ENCODE measurements at places on chromosomes 4 and X. TPM values are rescaled to one million over a fixed set of nuclear protein-coding genes. Genes with fewer than 3 reads are reported as not detected.

- no peak for DNase-seq
Measured at GRCh38 chr4:117691572-117692351, 342.5 kb upstream of the NDST3 start.

DNA sequence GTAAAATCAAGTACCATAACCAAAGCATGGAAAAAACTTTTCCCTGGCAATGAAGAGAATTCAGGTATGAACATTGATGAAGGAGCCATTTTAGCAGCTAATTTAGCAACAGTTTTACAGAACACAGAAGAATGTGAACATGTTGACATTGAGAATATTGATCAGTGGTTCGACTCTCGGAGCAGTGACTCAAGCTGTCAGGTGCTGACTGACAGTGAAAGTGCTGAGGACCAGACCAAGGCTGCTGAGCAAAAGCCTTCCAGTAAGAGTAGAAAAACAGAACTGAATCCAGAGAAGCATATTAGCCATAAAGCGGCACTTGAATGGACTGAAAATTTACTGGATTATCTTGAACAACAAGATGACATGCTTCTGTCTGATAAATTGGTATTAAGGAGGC is 2.8 kb downstream of the TIGD2 start:
- no peak for DNase-seq

GRCh38 chrX:73851014-73852009 is 288.3 kb downstream of the CHIC1 start:
- no peak for DNase-seq

GRCh38 chr4:6474053-6474568 is 1.7 kb upstream of the PPP2R2C start:
- DNase-seq, result no peak

GRCh38 chrX:74438764-74439163 is 17.5 kb downstream of the SLC16A2 start:
- no peak for DNase-seq

GRCh38 chrX:105527759-105528158 is 294.6 kb upstream of the NRK start:
- DNase-seq, result no peak

GRCh38 chr4:3468154-3468553 is 5.0 kb downstream of the DOK7 start:
- no peak for DNase-seq

GRCh38 chr4:87978681-87979080 is 3.2 kb downstream of the SPP1 start:
- peak; percentile 56 for DNase-seq

GRCh38 chr4:106478152-106478551 is 109.6 kb upstream of the GIMD1 start:
- DNase-seq, result no peak

DNA sequence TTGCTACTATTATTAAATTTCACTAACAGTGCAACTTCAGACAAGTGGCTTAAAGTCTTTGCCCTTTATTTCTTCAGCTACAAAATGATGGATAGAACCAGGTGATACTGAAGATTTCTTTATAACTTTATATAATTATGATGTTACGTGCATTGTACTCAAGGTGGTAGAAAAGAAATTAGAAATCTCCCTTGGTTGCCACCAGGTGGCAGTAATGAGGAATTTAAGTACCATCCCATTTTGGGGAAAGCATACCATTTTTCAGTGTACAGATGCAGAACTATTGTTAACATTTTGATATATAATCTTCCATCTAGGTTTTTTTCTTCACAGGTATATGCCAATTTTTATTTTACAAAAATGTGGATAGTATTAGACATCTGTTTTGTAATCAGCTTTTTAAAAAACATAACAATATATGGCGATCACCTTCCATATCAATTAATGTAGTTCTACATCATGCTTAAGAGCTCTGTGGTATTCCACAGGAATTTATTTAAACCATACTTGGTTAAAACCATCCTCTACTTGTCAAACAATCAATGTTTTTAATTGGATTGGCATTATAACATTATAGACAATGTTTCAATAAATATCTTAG is 37.7 kb upstream of the RAB33B start:
- DNase-seq, result peak; percentile 59

DNA sequence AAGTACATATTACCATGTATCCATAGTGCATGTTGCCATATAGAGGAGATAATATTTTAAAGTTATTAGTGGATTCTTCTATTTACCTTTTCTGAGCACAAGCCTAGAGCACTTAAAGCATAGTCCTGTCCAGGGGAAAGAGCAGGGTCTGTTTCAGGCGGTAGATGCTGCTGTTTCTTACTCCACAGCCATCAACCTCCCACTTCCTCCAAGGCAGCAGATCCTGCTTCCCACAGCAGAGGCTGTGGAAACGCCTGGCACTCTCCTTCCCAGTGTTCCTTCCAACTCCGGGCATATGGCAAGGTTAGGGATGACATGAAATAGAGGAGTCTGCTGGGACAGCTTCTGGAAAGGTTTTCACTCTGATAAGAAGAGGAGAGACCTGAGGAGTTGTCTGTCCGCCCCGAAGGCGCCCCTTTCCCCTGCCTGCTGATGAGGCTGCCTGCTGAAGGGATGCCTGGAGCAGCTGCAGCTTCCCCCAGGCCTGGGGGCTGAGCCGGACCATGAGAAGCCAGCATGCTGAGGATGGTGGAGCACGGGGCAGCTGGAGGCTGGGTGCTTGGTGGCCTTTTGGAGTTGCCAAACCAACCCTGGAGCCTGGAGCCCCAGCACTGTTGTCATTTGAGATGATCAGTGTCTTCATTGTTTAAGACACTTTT is 43.9 kb upstream of the SLC25A4 start:
- DNase-seq, result no peak

GRCh38 chrX:133653358-133653757 is 238.1 kb upstream of the GPC4 start:
- DNase-seq, result peak; percentile 56

DNA sequence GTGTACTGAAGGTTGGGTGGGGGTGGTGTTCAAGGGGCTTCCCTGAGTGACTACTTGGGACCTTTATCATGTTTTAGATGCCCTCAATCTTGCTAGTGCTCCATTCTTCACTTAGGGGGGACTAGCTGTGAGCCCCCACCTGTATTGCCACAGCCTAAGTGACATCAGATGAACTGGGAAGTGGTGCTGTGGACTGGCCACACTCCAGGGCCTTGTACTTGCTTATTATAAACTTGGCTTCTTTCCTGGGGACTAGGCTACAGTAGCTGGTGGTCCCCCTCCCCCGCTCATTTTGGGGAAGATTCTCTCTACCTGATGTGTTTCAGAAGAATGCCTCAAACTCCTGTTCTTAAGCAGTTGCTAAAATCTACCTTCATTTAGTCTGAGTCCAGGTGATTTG is 46.7 kb upstream of the WDR1 start:
- no peak for DNase-seq

- no peak for DNase-seq
Measured at GRCh38 chr4:165780735-165781134, 92.3 kb upstream of the TLL1 start.

DNA sequence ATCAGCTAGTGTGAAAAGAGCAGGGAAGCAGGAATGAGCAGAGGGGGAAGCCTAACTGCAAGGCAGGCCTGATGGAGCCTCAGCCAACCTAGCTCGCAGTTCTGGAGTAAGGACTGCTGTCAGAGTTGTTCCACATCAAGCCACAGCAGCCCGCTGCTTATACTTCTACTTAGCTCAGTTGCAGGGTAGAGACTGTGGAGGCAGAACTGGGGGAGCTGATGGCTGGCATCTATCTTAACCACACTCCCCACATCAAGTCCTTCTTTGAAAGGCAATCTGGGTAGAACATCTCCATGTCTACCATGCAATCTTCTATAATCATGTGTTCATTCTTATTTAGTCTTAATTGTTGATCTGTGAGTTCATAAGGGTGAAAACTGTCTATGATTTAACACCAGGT is 46.1 kb downstream of the DDX60 start:
- DNase-seq, result no peak

DNA sequence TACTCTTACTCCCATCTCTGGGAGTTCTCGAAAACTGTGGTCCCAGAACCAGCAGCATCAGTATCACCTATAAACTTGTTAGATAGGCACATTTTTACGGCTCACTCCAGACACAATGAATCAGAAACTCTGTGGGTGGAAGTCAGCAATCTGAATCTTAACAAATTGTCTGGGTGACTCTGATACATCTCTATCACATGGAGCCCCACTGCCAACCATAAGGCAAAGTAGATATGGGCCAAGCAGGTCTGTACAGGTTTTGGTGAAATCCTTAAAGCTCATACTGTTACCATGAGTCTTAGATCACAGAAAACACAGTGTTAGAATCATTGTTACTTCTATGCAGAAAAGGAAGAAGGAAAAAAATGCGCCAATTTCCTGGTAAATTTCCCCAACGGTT is 122.5 kb upstream of the HCCS start:
- no peak for DNase-seq

GRCh38 chr4:2320746-2321145 is 58.8 kb upstream of the MXD4 start:
- no peak for DNase-seq

DNA sequence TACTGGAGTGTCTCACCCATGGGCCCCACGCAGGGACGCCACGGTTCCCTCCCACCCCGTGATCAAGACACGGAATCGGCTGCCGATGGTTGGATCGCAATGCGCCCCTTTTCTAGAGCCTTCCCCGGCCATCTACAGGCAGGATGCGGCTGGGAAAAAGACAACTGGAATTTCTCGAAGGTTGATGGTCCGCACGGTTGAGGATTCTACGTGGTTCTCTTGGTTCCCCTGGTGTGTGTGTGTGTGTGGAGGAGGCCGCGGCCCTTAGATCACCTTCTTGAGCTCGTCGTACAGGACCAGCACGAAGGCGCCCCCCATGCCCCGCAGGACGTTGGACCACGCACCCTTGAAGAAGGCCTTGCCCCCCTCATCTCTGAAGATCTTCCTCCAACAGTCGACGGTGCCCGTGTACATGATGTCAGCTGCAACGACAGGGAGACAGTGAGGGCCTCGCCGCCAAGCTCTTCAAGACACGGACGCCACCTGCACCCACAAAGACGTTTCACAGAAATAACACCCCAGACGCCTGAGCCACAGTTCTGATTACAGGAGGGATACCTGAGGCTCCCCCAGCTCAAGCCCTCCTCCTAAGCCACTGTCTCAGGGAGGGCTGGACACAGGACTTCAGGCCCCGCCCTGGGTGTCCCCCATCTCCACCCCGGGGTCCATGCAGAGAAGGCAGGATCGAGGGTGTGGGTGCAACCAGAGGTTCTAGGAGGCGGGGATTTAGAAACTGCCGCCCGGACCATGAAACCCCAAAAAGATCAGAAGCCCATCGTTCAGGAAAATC is 5.4 kb downstream of the SLC25A6 start:
- no peak for DNase-seq

DNA sequence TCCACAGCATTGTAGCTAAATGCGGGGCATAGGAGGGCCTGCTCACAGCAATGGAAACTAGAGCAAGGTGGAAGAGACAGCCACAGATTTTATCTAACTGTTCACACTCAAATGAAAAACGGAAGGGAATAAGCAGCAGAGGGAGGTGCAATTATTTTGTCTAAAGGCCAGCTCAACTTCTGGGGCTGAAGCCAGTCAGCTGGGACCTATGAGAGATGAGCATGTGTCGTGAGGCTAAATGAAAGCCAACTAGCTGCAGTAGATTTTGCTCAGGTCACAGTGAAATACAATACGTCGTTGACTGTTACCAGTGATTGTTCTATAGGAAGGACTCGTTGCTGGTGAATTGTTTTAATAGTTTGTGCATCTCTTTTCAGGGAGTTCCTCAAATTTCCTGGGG is 26.4 kb upstream of the FGFBP2 start:
- peak; percentile 50 for DNase-seq

DNA sequence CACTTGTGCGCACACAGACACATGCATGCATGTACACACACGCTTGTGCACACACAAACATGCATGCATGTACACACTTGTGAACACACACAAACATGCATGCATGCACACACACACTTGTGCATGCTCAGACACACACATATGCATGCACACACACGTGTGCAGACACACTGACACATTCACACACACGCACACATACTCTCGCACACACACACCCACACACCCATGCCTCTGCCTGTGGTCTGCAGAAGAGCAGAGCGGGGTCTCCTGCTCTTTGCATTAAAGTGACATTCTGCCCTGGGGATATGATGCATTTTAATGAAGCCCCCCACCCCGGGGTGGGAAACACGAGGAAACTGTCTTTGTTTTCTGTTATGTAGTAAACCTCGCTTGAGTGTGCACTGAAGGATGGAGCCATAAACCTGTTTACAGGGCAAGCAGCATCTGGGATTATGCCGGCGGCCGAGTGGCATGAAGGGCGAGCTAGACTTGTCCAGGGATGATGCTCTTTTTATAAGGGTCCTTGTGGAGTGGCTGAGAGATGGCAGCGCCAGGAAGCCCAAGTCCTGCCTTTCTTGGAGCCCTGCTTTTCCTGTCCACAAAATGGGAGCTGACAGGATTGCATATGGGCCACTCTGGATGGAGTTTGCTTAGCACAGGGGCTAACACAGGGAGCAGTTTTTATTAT is 17.8 kb downstream of the PSAPL1 start:
- DNase-seq, result no peak

DNA sequence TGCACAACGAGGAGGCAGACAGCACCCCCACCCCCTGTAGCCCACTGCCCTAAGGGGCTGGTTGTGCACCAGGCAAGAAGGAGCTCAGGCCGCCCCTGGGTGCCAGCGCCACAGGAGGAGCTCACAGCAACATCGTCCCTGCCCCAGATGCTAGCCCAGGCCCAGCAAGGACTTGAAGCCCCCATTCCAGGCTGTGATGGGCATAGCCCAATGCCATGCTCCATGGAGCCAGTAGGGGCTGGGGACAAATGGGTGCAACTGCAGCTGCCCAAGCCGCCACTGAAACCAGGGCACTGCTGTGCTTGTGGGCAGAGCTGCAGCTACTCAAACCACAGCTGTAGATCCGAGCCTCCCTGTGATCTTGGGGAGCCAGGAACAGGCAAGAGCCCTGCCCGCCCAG is 241.3 kb upstream of the GIMD1 start:
- no peak for DNase-seq

DNA sequence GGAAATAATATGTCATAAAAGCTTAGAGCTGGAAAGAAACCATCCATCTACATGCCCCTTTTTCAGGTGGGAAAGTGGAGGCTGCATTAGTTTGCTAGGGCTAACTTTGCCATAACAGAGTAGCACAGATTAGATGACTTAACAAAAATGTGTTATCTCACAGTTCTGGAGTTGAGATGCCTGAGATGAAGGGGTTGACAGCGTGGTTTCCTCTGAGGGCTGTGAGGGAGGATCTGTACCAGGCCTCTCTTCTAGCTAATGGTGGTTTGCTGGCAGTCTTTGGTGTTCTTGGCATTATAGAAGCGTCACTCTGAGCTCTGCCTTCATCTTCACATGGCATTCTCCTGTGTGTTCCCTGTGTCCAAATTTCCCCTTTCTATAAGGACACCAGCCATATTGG is 2.4 kb downstream of the CHRNA9 start:
- no peak for DNase-seq

The SPP1 gene
- 3.1 TPM for total RNA-seq

The ZBTB33 gene
- 11.6 TPM for total RNA-seq

The SRPX gene
- 75.7 TPM for total RNA-seq

The TXLNG gene
- total RNA-seq, result 6.1 TPM

The MAGEA2B gene
- total RNA-seq, result not detected

The MMRN1 gene
- total RNA-seq, result not detected

The GABRG1 gene
- not detected for total RNA-seq
